ENCODE measurements at places on chromosomes 11 and 22.

DNA sequence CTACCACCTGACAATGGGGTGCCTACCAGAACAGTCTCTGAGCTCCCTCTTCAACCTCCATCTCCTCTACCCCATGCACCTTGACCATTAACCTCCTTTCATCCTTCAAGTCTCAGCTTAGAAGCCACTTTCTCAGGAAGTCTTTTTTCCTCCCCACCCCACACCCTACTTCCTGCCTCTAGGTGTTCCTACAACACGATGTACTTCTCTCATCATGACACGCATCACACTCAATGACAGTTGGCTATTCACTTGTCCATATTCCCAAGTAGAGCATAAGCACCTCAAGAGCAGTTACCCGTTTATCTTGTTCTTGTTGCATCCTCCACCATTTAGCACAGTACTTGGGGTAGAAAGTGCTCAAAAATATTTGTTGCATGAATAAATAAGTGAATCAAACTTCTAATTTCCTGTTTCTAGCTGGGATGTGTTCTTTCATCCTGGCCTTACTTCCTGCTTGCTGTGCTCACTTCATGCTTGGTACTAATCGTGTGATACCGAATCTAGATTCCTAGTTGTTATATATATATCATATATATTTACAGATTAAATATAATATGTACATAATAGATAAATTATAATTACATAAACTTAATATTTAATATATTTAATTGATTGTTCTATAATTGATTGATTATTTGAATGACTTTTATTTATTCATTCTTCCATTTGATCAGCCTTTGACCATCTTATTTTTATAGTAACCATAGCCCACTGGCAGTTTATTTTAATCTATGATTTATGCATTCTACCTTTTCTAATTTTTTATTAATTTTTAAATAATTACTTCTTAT lies 177.5 kb upstream of the TMEM45B start:
- DNase-seq = no peak

DNA sequence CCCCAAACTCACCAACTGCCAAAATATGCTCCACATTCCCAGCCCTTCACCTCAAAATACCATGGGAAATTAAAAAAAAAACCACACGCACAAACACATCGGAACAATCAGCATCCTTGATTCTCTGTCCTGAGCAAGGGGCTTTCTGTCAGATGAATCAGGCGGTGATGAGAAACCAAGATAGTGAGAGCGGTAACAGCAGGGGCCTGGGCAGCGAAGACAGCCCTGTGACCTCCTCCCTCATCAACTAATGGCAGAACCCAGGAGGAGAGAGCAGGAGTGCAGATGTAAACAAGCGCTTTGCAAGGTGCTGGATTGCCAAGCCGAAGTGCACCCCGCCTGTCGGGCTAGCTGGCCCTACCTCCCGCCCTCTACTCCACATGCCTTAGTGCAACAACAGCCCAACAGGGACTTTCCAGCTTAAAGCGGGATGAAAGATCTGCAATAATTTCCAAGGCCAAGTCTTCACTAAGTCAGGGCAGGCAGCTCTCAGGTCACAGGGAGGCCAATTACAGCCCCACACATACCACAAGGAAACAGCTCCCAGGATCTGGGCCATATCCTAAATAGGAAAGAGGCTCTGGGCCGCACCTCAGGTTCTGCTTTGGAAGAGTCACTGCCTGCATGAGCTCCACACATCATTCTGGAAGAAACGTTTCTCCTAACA lies 72.2 kb upstream of the BID start:
- DNase-seq = no peak

DNA sequence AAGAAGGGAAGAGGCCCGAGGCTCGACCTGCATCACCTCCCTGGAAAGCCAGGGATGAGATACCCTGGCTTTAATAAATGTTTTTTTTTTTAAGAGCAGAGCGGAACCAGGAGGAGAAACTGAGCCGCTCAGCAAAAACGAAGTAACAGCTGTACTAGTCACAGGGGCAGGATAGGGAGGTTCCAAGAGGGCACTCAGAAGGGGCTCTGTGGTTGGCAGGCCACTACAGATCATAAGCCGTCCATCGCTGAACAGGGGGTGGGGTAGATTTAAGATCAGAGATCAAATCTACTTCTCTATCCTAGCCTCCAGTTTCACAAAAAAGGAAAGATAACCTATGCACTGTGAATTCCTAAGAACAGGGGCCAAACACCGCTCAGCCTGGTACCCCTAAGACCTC lies 625 bp downstream of the EIF3D start:
- no peak for DNase-seq

DNA sequence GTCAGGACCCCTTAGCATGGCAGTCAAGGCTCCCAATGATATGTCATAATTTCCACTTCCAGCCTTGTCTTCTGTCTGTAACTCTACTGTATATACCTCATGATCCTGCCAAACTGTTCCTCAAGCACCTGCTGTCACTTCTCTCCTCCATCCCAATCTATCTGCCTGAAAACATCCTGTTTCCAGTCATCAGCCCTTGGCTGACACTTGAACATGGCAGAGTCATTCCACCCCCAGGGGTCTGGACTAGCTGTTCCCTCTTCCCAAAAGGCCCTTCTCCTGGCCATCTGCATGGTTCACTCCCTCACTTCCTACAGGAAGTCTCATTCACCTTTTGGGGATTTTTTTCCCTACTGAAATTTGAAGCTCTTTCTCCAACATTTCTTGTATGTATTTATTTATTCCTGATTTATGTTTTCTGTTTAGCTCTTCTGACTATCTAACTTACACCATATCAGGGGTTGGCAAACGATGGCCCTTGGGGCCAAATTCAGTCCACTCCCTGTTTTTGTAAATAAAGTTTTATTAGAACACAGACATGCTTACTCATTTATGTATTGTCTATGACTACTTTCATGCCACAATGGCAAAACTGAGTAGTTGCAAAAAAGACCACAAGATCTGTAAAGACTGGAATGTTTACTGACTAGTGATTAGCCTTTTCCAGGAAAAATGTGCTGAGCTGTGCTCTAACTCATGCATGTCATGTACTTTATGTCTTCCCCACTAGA lies 278.4 kb downstream of the KIRREL3 start:
- DNase-seq = no peak

GRCh38 chr22:25098445-25099081 lies 101.1 kb upstream of the CRYBB3 start:
- no peak for DNase-seq

- DNase-seq = no peak
Observed at GRCh38 chr11:118186346-118187107, 10.1 kb upstream of the SCN2B start.

GRCh38 chr11:100356035-100356434 lies 331.1 kb upstream of the ARHGAP42 start:
- DNase-seq = no peak
